ENCODE measurements at places on chromosomes 11 and 22. TPM values are rescaled to one million over a fixed set of nuclear protein-coding genes. Genes with fewer than 3 reads are reported as not detected.

GRCh38 chr22:38485783-38486182 lies 17.9 kb downstream of the KDELR3 start:
- DNase-seq = no peak
- H3K4me1 ChIP-seq = no peaks in the 10 kb centered on the region
- no peak overlapping the region for H3K27ac ChIP-seq
- H3K27me3 ChIP-seq = no peaks in the 10 kb centered on the region
- H3K36me3 ChIP-seq = peaks cover 97% of the 10 kb centered on the region

DNA sequence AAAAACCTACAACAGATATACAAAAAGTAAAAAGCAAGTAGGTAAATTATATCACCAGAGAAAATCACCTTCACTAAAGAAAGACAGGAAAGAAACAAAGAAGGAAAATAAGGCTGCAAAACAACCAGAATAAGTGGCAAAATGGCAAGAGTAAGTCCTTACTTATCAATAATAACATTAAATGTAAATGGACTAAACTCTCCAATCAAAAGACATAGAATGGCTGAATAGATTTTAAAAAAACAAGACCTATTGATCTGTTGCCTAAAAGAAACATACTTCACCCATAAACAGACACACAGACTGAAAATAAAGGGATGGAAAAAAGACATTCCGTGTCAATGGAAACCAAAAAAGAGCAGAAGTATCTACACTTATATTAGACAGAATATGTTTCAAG lies 695.7 kb upstream of the FAT3 start:
- no peaks in the 10 kb centered on the region for H3K4me1 ChIP-seq
- no peak overlapping the region for H3K4me3 ChIP-seq
- no peaks in the 10 kb centered on the region for H3K36me3 ChIP-seq
- DNase-seq = no peak
- no peak overlapping the region for H3K27ac ChIP-seq
- no peaks in the 10 kb centered on the region for H3K27me3 ChIP-seq

GRCh38 chr11:128716661-128717210 lies 22.9 kb downstream of the FLI1 start:
- no peaks in the 10 kb centered on the region for H3K36me3 ChIP-seq
- H3K4me1 ChIP-seq = no peaks in the 10 kb centered on the region
- H3K27ac ChIP-seq = no peak overlapping the region
- H3K4me3 ChIP-seq = no peak overlapping the region
- DNase-seq = no peak

DNA sequence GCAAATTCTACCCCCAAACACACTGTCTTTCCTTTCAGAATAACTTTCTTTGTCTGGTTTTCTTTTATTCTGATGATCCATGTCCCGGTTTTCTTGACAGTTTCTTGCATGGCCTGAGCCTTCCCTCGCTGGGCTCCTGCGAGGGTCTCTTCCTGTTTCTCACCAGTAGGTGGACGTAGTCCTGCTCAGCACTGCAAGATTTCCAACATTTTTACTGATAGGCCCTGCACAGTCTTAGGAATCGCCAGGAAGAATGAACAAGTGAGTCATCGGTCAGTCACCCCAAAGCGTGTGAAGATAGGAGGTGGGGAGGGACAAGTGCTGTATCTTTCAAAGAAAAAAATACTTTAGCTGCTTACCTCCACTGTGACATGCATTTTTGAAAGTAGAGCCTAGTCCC lies 16.9 kb upstream of the KIRREL3 start:
- DNase-seq = peak; percentile 17
- H3K4me1 ChIP-seq = no peaks in the 10 kb centered on the region
- H3K36me3 ChIP-seq = no peaks in the 10 kb centered on the region
- peaks cover 32% of the 10 kb centered on the region for H3K27me3 ChIP-seq

DNA sequence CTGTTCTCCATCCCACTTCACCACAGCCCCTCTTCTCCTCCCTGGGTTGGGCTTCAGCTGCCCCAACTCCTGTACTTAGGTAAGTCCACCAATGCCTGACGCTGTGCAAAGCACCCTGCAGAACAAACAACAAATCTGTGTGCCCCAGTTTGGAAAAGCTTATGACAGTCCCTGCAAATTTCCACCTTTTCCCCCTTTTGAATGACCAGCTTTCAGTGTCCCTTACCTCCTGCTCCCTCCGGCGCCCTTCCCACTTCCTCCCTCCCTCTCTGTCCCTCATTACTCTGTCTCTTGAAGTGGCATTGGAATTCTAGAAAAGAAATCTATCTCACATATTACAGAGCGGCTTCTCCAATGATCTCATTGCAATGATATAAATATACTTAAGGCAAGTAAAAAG lies 352.9 kb upstream of the B3GAT1 start:
- H3K36me3 ChIP-seq = no peaks in the 10 kb centered on the region
- H3K27me3 ChIP-seq = no peaks in the 10 kb centered on the region
- H3K4me1 ChIP-seq = no peaks in the 10 kb centered on the region
- no peak overlapping the region for H3K27ac ChIP-seq

GRCh38 chr11:105589346-105589745 lies 20.5 kb upstream of the GRIA4 start:
- H3K27me3 ChIP-seq = peaks cover 14% of the 10 kb centered on the region
- H3K36me3 ChIP-seq = no peaks in the 10 kb centered on the region
- no peaks in the 10 kb centered on the region for H3K4me1 ChIP-seq
- no peak overlapping the region for H3K4me3 ChIP-seq
- DNase-seq = no peak

GRCh38 chr11:119433358-119433725 lies 10.4 kb upstream of the THY1 start:
- H3K4me1 ChIP-seq = peaks cover 15% of the 10 kb centered on the region
- H3K27ac ChIP-seq = peak overlapping the region; percentile 2
- DNase-seq = peak; percentile 49
- no peaks in the 10 kb centered on the region for H3K36me3 ChIP-seq
- no peaks in the 10 kb centered on the region for H3K27me3 ChIP-seq

- no peak for DNase-seq
- no peak overlapping the region for H3K4me3 ChIP-seq
- no peaks in the 10 kb centered on the region for H3K27me3 ChIP-seq
- no peak overlapping the region for H3K27ac ChIP-seq
- H3K4me1 ChIP-seq = peaks cover 31% of the 10 kb centered on the region
Measured at GRCh38 chr11:116928102-116928777, 90.8 kb upstream of the APOA1 start.

GRCh38 chr11:64052436-64052835 lies 16.7 kb downstream of the FLRT1 start:
- no peak for DNase-seq
- H3K36me3 ChIP-seq = no peaks in the 10 kb centered on the region
- peaks cover 19% of the 10 kb centered on the region for H3K4me1 ChIP-seq
- H3K27me3 ChIP-seq = no peaks in the 10 kb centered on the region
- H3K27ac ChIP-seq = no peak overlapping the region

The OR52I2 gene
- not detected for total RNA-seq

The BTBD18 gene
- total RNA-seq = not detected

The TRIM29 gene
- total RNA-seq = not detected
